ENCODE measurements at places on chromosomes 2 and 18. TPM values are rescaled to one million over a fixed set of nuclear protein-coding genes. Genes with fewer than 3 reads are reported as not detected.

Gene EGR4
- 0.33 TPM for total RNA-seq

Gene ZSWIM2
- total RNA-seq = not detected

Gene SLC40A1
- total RNA-seq = 1.6 TPM

Gene TSPYL6
- total RNA-seq = not detected

Gene TANC1
- 8.7 TPM for total RNA-seq

Gene GAD1
- total RNA-seq = 0.39 TPM

Gene REG3A
- not detected for total RNA-seq

Gene RAPGEF4
- 0.24 TPM for total RNA-seq

Gene DBI
- 415 TPM for total RNA-seq

Gene DSG1
- not detected for total RNA-seq

Gene GLI2
- 22.1 TPM for total RNA-seq

Gene CTNNA2
- 0.16 TPM for total RNA-seq

Gene NRP2
- total RNA-seq = 134 TPM

Measured in A549 treated with Hydrocortisone at 1 μM for 4 hours (cell line).